Muscle of leg (tissue), 16 donors: ENCODE measurements at places on chromosomes 5 and 9. TPM values are rescaled to one million over a fixed set of nuclear protein-coding genes. Genes with fewer than 3 reads are reported as not detected.
A peak's percentile ranks its signal among the peaks of the same experiment; 100 is the strongest.

The P4HA2 gene
- 56.1 TPM for total RNA-seq

The NR6A1 gene
- total RNA-seq = 0.58 TPM

The BHMT2 gene
- 2.7 TPM for total RNA-seq

The CHSY3 gene
- total RNA-seq = 6.3 TPM

The ALDOB gene
- 0.40 TPM for total RNA-seq

The AIF1L gene
- 19.9 TPM for total RNA-seq

The LCP2 gene
- total RNA-seq = 4.4 TPM

DNA sequence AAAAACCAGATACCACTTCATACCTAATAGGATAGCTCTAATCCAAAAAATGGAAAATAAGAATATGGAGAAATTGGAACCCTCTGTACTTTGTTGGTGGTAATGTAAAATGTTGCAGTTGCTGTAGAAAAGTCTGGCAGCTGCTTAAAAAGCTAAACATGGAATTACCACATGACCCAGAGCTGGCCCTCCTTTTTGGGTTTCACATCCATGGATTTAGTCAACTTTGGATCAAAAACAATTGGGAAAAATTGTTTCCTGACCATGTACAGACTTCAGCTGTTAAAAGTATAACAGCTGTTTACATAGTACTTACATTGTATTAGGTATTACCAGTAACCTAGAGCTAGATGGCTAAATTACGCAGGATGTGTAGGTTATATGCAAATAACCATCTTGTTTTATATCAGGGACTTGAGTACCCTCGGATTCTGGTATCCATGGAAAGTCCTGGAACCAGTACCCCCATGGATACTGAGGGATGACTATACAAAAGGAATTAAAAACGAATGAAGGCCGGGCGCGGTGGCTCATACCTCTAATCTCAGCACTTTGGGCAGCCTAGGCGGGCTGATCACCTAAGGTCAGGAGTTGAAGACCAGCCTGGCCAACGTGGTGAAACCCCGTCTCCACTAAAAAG lies 15.8 kb downstream of the DNAJA1 start:
- peak; percentile 40 for DNase-seq

DNA sequence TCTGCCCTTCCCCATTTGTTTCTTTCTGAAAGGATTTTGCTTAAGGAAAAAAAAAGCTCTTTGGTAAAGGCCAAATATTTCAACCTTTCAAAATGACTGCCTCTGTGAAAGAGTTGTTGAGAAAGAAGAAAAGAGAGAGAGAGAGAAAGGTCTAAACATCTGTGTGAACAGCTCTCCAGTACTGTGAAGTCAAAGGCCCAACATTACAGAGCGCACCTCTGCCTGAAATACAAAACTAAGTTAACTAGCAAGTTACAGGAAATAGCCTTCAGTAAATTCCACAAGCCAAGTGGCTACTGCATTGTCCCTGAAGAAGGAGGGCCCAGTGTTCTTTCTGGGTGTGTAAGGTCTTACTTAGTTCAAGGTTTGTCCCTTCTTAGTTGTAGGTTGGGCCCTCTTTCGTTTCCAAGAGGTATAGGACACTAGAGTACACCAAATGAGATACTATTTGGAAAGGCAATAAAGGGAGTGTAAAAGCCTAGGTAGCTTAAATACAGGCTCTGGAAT lies 104.4 kb downstream of the THBS4 start:
- DNase-seq = no peak

GRCh38 chr5:175457466-175457865 lies 13.5 kb upstream of the DRD1 start:
- DNase-seq = no peak

- DNase-seq = peak; percentile 53
Measured at GRCh38 chr9:114805670-114806525, at the start of gene TNFSF15. TNFSF15 (minus strand) TSS chr9:114806039; CDS start chr9:114806012, 27 bp downstream.

DNA sequence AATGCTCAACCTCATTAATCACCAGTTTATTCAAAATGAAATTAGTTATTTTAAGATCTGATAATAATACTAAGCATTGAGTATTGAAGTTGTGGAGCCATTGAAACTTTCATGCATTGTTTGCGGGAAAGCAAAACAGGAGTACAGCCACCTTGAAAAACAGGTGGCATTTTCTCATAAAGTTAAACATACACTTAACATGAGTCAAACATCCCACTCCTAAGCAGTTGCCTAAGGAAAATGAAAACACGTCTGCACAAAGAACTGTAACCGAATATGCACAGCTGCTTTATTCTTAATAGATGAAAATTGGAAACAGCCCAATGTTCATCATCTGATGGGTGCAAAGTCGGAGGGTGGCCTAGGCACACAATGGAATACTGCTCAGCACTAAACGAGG lies 177.3 kb downstream of the IRX2 start:
- DNase-seq = no peak

DNA sequence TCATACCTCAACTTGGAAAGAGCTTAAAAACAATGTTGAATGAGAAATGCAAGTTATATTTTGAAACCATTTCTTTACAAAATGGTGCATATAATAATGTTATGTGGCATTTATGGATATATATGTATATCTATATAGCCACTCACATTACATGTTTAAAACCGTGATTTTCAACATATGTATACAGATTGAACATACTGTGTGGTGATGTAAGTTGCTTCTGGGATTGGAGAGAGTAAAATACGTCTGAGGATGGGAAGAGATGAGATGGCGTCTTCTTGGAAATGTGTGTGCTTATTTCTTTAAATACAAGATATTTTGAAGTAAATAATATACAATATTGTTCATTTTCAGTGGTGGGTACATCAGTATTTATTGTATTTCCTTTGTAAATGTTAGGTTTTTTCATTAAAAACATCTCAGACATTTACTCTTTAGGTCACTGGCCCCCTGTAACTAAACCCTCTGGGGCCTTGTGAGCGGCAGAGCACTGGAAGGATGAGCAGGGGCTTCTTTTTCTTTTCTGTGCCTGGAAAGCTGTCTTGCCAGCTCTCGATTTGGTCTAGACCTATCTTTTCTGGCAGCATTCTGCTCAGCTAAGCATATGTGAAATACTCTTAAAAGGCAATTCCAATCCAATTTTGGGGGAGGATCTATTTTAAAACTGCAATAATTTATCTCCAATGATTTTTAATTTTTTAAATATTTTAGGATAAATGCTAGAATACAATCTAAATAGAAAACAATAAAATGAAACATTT lies 42.8 kb upstream of the HMHB1 start:
- DNase-seq = peak; percentile 38

GRCh38 chr5:56384186-56384585 lies 151.1 kb upstream of the ANKRD55 start:
- no peak for DNase-seq

- no peak for DNase-seq
Measured at GRCh38 chr5:87453801-87454200, 41.1 kb upstream of the CCNH start.

DNA sequence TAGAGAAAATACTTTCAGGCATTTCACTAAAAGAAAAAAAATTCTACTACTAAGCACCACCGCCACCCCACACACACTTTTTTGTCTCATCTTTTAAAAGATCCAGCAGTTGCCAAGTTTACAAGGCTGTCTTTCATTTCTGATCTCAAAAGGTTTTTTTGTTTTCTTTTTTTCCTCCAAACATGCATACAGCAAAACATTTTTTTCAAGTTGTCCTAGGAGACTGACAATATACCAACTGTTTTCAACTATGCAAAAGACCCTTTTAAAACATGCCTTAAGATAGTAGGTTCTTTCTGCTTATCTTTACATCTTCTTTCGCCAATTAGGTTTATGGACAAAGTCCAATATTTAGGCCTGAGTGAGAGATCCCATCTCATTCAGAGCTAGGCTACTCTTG lies 65.2 kb downstream of the HMHB1 start:
- DNase-seq = no peak

DNA sequence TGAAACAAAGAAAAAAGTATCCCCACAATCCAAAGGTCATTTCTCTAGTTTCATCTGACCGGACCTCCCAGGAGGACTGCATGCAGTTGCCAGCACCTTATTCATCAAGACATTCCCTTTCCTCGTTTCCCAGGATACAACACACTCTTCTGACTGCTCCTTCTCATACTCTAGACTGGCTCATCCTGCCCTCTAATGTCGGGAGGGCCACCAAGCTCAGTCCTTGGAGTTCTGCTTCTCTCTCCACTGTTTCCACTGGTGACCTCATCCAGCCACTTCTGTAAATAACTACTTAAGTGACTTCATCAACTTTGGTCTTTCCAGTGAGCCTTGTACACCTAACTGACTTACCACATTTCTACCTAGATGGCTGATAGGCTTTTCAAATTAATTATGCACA lies 179.1 kb downstream of the EPB41L4A start:
- DNase-seq = no peak

DNA sequence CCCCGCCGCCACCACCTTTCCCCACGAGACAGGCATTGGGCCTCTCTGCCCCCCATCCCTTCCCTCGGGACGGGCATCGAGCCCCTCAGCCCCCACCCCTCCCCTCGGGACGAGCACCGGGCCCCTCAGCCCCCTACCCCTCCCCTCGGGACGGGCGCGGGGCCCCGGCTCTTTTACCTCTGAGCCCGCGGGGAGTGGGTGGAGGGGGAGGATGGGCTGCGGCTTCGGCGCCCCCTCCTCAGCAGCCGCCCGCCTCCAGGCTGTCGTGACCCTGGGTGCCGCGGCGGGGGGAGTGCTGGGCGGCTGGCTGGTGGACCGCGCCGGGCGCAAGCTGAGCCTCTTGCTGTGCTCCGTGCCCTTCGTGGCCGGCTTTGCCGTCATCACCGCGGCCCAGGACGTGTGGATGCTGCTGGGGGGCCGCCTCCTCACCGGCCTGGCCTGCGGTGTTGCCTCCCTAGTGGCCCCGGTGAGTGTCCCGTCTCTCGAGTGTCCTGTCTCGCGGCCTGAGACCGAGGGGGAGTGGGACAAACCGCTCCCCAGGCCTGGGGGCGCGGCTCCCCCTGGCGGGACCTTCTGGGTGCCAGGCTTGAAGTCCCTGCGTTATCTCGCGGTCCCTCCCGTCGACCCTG lies 791 bp downstream of the SLC2A8 start:
- DNase-seq = peak; percentile 58
